ENCODE measurements at places on chromosomes 7 and 10. TPM values are rescaled to one million over a fixed set of nuclear protein-coding genes. Genes with fewer than 3 reads are reported as not detected.

DNA sequence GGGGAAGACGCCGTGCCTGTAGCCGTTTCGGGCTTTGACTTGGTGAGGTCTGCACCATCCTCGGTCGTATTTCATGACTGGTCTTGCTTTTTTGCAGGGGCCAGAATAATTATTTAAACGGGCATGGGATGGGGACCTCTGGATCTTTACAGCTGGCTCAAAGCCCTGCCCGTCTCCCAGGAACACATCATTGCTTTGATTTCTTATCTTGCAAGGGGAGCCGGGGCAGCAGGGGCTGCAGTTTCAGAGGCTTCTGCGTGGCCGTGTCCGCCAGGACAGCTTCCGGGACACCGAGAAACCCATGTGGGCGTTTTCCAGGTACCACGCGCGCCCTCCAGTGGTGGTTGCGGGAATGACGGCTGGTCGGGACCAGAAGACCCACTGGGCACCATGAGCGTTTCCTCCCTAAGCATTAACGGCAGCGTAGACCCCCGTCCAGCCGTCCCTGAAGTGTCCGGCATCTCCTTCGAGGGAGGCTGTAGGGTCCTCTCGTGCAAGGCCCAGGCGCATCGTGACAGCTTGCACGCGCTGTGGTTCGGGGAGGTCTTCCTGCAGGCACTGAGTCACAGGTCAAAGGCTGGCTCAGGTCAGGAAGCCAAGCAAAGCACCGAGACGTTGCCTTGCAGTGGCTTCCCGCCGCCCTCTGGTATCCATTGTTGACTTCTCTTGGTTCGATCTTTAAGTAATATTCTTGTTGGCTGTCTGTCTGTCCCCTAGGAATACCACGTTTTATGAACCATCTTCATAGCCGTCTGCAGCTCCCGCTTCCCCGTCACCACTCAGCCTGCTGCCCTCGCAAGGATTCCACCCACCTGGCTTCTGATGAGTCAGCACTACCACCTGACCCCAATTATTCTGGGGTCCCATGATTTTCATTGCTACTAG lies 16.2 kb upstream of the ZFAND2A start:
- peaks cover 6% of the 10 kb centered on the region for H3K27me3 ChIP-seq
- peak overlapping the region; percentile 37 for H3K4me3 ChIP-seq
- H3K27ac ChIP-seq = peak overlapping the region; percentile 21

DNA sequence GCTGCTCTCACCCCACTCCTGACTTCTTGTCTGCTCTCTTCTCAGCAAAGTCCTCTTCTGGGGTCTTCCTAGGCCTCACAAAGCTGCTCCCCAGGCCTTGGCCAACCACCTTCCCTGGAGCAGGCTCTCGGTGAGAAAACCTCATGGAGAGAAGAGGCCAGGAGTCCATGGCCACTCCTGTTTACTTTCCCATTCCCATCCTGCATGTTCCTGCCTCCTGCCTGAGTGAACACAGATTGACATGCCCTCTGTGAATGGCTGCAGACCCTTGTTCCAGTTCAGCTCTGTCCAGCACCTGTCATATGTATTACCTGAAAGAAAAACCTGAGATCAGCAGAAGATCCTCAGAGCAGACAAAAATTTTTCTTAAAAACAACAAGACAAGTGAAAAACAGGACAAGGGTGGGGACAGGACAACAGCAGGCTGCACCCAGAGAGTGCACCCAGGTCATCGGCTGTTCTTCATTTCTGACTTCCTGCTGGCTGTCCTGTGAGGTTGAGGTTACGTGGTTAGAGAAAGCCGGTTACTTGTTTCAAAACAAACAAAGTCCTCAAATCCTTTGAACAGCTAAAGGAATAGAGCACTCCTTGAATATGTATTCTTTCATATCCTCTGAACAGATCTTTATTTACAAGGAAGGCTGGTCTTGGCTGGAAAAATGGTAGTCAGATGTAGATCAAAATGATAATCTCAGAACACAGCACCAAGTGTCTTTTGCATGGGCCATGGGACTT lies 34.0 kb upstream of the DLD start:
- peaks cover 69% of the 10 kb centered on the region for H3K4me1 ChIP-seq
- no peaks in the 10 kb centered on the region for H3K27me3 ChIP-seq
- H3K36me3 ChIP-seq = no peaks in the 10 kb centered on the region
- peak overlapping the region; percentile 83 for H3K27ac ChIP-seq

DNA sequence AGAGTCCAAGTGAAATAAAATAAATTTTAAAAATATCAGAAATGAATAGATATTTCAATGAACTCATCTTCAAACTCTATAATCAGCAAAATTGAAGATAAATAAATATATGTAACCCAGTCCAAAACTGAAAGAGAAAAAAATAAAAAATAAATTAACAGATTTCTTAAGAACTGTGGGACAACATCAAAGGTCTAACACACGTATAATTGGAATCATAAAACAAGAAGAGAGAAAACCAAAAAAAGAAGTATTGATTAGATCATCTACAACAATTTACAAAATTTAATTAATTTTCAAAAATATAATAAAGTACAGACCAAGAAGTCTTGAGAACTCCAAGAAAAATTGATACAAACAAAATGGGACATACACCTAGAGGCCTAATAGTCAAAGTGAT lies 625.8 kb upstream of the SORCS1 start:
- H3K4me3 ChIP-seq = no peak overlapping the region
- no peaks in the 10 kb centered on the region for H3K27me3 ChIP-seq
- H3K36me3 ChIP-seq = no peaks in the 10 kb centered on the region
- H3K27ac ChIP-seq = no peak overlapping the region

GRCh38 chr10:15200626-15201025 lies 32.1 kb upstream of the NMT2 start:
- no peaks in the 10 kb centered on the region for H3K36me3 ChIP-seq
- DNase-seq = no peak
- no peak overlapping the region for H3K4me3 ChIP-seq
- no peak overlapping the region for H3K27ac ChIP-seq
- no peaks in the 10 kb centered on the region for H3K27me3 ChIP-seq

Gene GDF2
- not detected for total RNA-seq

Gene AKR1D1
- total RNA-seq = not detected

- no peak overlapping the region for H3K4me3 ChIP-seq
- H3K36me3 ChIP-seq = no peaks in the 10 kb centered on the region
- no peak overlapping the region for H3K27ac ChIP-seq
- H3K4me1 ChIP-seq = no peaks in the 10 kb centered on the region
- H3K27me3 ChIP-seq = no peaks in the 10 kb centered on the region
Measured at GRCh38 chr10:129004398-129004797, 462.6 kb upstream of the MGMT start.

DNA sequence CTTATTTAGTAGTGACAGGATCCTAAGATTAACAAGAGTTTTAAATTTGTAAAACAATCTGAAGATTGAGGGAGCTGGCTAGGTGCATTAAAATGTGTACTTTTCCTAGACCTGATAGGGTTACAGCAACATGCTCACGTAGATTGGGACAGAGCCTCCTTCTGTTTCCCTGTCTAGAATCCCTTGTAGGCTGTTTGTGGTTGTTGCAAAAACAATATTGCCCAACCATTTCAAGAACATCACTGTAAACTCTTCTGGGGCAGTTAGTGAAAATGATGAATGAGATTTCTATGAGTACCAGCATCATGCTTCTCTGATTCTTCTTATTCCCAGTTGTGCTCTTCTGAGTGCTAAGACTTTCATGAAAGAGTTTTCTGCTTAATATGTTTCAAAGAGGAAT lies 14.7 kb upstream of the CPED1 start:
- H3K4me1 ChIP-seq = no peaks in the 10 kb centered on the region
- no peak overlapping the region for H3K4me3 ChIP-seq
- H3K27me3 ChIP-seq = no peaks in the 10 kb centered on the region
- no peak overlapping the region for H3K27ac ChIP-seq
- peaks cover 58% of the 10 kb centered on the region for H3K36me3 ChIP-seq
- DNase-seq = no peak

DNA sequence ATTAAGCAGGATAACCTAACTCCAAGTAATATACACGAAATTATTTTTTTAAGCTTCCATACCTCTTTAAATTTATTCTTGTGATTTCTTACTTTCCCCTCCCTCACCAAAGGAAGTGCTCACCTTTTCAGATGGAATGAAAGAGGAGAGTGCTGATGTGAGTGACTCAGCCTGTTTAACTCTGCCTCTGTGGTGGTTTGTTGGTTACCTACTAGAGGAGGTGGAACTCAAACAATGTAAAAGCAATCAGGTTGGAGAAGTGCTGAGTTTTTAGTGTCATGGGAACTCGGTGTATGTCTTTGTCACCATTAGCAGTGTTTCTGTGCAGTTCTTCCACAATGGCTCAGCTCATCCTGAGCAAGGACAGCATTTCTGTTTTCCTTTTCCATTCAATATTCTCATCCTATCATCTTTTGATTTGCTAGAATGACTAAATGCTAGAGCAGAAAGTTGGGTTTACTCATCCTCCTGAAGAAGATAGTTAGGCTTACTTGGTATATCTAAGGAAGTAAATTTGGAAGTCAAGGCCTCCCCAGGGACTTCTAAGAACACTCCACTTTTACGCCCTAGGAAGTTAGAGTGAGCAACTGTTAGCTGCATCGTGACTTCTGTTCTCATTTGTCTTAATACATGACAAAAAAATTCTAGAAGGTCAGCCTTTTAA lies 6.0 kb downstream of the ADD3 start:
- peaks cover 41% of the 10 kb centered on the region for H3K4me1 ChIP-seq
- no peak overlapping the region for H3K4me3 ChIP-seq
- no peaks in the 10 kb centered on the region for H3K27me3 ChIP-seq
- no peak overlapping the region for H3K27ac ChIP-seq
- H3K36me3 ChIP-seq = no peaks in the 10 kb centered on the region

GRCh38 chr10:74432841-74433594 lies 282.0 kb downstream of the ADK start:
- H3K27ac ChIP-seq = no peak overlapping the region
- DNase-seq = no peak
- no peaks in the 10 kb centered on the region for H3K4me1 ChIP-seq
- no peaks in the 10 kb centered on the region for H3K36me3 ChIP-seq
- no peak overlapping the region for H3K4me3 ChIP-seq

Gene HTR5A
- total RNA-seq = not detected

- H3K4me1 ChIP-seq = peaks cover 26% of the 10 kb centered on the region
- H3K36me3 ChIP-seq = no peaks in the 10 kb centered on the region
- H3K27me3 ChIP-seq = no peaks in the 10 kb centered on the region
- DNase-seq = no peak
- no peak overlapping the region for H3K27ac ChIP-seq
Measured at GRCh38 chr7:3836855-3837254, 535.8 kb downstream of the SDK1 start.

GRCh38 chr7:92259610-92260247 lies 14.0 kb downstream of the ANKIB1 start:
- no peak overlapping the region for H3K27ac ChIP-seq
- no peaks in the 10 kb centered on the region for H3K36me3 ChIP-seq
- no peak for DNase-seq
- H3K4me3 ChIP-seq = no peak overlapping the region

Gene IGFBP3
- 118 TPM for total RNA-seq

Gene HOXA9
- total RNA-seq = 58.9 TPM

DNA sequence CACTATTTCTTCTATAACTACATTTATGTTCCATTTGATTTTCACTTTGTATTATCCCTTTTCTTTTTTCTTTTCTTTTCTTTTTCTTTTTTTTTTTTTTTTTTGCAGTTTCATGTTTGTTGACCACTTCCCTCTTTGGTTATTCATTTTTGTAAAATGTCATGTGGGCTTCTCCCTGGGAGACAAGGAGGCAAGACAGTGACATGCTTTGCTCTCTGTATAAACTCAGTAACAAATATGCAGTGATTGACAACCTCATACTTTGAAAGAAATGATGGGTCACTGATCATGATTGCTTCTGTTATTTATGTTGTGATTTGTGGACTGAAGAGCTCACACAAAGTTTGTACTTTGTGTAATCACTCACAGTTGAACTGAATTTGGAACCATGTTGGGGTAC lies 90.2 kb upstream of the ABI1 start:
- no peaks in the 10 kb centered on the region for H3K27me3 ChIP-seq
- no peak for DNase-seq
- H3K36me3 ChIP-seq = no peaks in the 10 kb centered on the region
- H3K27ac ChIP-seq = no peak overlapping the region
- H3K4me3 ChIP-seq = no peak overlapping the region

DNA sequence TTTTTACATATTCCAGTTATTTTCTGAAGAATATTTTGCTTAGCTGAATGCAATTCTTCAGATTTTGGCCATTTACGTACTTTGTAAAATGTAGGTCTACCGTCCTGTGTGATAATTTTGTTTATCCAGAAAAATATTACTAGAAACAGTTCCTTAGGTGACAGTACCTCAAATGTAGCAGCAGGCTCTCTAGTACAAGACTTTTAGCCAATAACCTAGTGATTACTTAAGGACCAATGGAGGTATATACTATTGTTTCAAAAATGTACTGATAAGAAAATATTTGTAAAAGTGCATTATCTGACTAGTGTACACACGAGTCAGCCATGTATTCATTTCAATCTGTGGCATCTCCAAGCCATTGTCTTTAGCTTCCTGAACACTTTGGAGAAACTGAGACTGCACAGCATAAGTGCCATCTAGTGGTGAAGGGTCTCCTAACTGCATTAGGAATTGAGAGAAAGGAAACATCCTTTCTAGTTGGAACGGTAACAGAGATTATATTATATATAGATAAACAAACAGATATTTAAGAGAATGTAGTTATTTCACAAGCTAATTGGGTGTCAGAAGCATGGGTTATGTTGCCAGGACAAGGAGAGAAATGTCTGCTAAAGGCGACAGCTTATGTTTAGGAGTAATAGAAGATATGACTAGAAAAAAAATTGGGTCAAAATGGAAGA lies 23.7 kb downstream of the RTKN2 start:
- peak; percentile 54 for DNase-seq
- H3K4me3 ChIP-seq = no peak overlapping the region
- no peaks in the 10 kb centered on the region for H3K36me3 ChIP-seq

- no peak overlapping the region for H3K27ac ChIP-seq
- H3K27me3 ChIP-seq = no peaks in the 10 kb centered on the region
- H3K4me3 ChIP-seq = no peak overlapping the region
- H3K4me1 ChIP-seq = no peaks in the 10 kb centered on the region
- no peak for DNase-seq
Measured at GRCh38 chr7:111329367-111330234, 232.7 kb downstream of the IMMP2L start.

Gene SPDYE2
- not detected for total RNA-seq

DNA sequence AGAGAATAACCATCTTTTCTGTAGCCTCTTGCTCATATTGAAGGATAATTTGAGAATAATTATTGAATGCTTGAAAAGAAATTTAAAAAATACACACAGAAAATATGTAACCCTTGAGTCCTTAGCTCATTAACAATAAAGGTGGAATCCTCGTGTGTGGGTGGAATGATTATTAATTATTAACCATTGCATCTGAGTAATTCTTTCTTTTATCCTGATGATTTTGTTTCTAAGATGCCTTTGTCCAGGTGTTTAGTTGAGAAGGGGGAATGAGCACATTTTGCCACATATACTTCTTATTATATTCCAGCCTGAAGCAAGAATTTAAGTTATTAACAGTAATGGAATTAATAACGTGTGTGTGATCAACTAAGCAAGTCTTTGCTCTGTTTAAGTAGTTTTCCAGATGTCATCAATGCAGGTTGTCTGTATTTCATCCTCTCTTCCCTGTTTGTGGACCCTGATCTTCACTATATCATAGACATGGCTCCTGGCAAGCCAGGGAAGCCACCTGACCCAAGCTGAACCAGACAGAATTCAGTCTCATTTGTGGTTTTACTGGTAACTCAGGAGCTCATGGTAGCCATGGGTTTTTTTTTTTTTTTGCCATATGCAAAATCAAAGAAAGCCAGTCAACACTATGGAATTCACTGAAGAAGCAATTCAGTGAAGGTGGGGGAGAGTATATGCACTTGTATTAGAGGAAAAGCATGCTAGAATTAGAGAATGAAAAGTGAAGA lies 144.3 kb downstream of the KIF20B start:
- no peaks in the 10 kb centered on the region for H3K4me1 ChIP-seq
- no peaks in the 10 kb centered on the region for H3K36me3 ChIP-seq
- no peak overlapping the region for H3K4me3 ChIP-seq
- no peak overlapping the region for H3K27ac ChIP-seq
- no peaks in the 10 kb centered on the region for H3K27me3 ChIP-seq

Data from transverse colon (tissue), 4 donors.